Kasumi-1 (cell line): ENCODE measurements at places on chromosomes 13 and 19.

- DNase-seq: no peak
Measured at GRCh38 chr13:30905932-30906383, at the start of gene MEDAG. Gene MEDAG (plus strand): TSS chr13:30906271. CDS start chr13:30906516, 245 bp downstream.

- DNase-seq: no peak
Measured at GRCh38 chr13:44474122-44474910, 100.7 kb downstream of the SERP2 start.

DNA sequence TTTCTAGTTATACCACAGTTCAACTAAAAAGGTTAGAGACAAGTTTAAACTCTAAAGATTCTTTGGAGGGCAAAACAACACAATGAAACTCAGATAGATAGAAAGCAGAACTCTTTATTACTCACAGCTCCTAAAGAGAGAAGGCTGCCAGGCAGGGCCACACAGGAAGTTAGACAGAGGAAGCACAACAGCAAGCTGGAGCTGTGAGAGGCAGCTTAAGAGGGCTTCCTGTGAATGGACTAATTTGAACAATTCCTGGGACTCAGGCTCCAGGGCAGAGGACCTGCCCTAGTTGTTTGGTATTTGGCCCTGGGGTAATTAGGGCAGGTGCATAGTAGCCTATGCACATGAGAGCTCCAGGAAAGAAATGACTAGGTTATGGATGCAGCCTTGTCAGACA, 803.6 kb downstream of the DIAPH3 start:
- DNase-seq: peak; percentile 90

DNA sequence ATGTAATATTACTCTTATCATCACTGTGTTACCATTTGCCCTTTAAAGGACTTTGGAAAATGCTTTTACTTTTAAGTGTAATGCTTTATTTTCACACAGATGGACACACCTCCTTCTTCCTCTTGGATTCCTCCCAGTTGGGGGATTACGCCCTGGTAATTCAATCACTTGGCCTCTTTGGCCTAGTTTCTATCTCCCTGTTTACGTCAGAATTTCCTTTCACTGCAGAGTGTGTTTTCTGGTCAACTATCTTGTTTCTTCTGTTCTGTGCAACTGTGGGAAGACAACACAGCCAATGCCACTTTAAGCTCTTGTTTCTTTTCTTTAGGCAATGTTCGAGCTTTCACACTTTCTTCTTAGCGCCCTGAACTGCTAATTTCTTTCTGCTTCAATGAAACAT, 257.3 kb upstream of the MAB21L1 start:
- no peak for DNase-seq
